ENCODE measurements at places on chromosomes 7 and 10.

DNA sequence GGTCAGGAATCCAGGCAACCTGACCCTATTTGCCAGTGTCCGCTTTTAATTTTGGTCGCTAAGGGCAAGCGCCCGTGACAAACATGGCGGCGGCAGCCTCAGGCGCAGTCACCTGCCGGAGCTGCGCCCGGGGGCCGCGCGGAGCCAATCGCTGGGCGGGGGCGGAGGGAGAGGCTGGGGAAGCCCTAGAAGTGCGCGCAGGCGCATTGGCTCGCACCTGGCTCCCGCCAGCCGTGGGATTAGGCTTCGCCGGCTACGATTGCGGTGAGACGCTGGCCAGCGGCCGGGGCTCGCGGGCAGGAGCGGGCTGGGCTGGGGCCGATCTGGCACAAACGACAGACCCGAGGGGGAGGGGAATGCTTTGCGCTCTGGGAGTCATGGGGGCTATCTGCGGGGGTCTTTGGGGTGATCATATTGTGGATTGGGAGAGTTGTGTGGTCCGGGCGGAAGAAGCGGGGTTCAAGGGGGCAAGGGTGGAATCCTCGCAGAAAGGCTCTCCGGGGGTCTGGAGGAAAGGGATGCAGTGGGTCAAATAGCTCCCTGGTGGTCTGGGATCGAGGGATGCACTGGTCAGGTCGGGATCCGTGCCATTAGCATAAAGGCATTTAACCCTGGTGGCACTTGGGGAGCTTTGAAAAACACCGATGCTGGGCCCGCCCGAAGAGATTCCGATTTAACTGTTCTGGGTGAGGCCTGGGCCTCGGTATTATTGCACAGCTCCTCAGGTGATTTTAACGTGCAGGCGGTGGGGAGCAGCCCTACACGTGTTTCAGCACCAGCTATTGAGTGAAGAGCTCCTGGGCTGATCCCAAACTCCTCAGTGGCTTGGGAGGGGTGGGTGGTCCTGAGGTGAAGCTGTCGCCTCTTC lies 10.1 kb upstream of the C10orf95 start:
- peak; percentile 79 for DNase-seq

DNA sequence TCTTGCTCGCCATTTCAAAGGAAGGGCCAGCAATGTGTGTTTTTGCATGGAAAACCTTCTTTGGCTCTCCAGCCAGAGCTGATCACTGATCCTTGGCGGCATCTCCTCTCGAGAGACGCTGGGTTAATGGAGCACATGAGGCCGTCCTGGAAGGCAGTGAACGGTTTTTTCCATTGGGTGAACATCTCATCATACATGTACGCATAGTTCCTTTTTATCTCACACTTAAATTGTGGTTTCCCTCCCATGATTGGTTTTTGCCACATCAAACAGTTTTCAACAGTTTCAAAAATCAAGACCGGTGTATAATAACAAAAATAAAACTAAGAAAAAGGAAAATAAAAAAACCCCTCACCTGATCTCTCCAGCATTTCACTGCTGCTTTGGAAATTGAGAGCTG lies 276.4 kb downstream of the TCF7L2 start:
- no peak for DNase-seq

GRCh38 chr10:104104926-104105325 lies 17.0 kb upstream of the SFR1 start:
- DNase-seq: no peak

DNA sequence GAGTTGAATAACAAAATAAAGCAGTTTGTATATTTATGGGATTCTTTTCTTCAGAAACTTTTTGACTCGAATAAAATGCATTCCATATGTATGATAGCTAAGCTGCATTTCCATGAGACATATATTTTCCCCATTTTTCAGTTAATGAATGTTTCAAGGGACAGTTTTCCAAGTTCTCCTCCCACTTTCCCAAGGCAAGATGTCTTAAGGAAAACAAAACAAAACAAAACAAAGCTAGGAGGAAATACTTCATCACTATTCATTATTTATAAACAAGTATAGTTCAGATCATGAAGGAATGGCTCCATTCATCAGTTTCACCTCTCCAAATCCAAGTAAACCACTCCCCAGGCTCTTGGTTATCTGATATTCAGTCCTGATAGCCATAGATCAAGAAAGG lies 261.0 kb downstream of the WDR11 start:
- DNase-seq: no peak

DNA sequence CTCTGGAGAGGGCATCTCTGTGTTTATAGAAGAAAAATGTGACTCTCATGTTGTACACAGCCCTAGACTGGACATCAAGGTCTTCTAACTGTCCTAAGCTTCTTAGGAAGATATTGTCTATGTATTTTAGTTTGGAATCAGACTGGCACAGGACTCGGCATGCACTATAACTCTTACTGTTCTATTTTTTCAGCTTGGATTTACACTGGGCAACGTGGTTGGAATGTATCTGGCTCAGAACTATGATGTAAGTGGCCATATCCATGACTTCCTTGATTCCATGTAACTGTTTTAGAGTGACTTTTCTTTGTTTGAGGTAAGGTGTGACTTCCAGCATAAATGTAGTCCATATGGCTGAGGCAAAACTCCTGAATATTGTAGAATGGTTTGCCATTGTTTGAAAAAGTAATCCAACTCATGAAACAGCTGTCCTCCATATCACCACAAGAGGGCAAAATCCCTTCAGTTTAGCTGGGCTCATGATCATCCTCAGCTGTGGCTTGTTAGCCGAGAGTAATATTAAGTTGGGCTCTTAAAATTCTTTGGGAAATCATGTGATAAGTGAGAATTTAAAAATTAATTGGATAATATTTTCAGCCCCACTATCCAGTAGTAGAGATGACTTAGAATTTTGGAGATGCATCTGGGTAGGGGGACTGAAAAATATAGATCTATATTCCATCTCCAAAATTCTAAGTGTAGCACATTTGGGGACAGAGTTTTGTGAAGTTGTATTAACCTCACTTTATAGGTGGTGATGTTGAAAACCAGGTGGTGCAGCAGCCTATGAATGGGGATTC lies 10.4 kb downstream of the STMP1 start:
- no peak for DNase-seq

- no peak for DNase-seq
These were observed 645.7 kb downstream of the DNAJB9 start for GRCh38 chr7:109215341-109215740.

- DNase-seq: no peak
These were observed 11.3 kb upstream of the HGF start for GRCh38 chr7:81780914-81781693.

- no peak for DNase-seq
These were observed 648.8 kb downstream of the NXPH1 start for GRCh38 chr7:9082203-9082602.

DNA sequence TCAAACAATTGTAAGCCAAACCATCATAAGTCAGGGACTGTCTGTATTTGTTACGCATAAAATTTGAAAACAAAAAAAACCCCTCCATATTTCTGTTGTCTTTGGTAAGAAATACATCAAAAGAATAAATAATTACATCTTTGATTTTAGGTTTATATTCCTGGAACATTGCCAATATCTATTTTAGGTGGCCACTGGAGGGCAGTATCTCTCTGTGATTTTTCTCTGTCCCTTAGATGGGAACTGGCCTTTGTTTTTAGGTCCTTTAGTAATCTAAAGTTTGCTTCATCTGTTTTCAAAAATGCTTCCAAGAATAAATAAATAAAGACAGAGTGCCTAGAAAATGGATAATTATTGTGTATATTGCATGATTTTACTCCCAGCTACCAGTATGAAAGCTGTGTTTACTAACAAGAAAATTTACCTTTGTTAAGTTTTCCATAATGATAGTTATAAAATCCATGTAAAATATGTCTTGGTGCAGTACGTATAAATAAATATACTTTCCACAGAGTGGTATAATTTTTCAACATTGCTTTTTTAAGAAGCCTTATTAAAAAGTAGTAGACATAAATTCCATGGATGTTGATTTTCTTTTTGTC lies 64.2 kb downstream of the PHYHIPL start:
- DNase-seq: no peak

- no peak for DNase-seq
These were observed 13.7 kb upstream of the GFRA1 start for GRCh38 chr10:116286626-116287200.

DNA sequence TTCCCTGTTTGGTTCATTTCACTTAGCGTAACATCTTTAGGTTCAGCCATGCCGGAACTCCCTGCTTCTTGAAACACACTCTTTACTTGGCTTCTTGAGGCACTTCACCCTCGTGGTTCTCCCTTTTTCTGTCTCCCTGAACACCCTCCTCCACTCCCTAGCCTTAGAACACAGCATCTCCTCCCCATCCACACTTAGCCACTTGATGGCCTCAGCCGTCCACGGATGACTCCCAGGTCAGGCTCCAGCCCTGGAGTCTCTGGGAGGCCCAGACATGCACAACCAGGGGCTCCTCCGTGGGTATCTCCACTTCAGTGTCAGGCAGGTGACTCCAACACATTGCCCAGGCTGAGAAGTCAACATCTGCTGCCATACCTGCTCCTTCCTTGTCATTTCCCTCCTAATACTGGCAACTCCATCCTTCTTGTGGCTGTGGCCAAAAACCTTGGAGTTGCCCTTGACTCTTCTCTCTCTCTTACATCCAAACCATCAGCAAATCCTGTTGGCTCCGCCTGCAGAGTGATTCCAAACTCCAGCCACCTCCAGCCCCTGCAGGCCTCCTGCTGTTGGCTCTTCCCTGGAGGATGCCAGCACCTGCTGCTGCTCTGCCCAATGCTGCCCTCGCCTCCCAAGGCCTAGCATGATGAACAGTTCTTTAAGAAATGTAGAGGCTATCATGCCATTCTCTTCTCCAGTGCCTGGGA lies 8.4 kb upstream of the INMT start:
- DNase-seq: no peak

DNA sequence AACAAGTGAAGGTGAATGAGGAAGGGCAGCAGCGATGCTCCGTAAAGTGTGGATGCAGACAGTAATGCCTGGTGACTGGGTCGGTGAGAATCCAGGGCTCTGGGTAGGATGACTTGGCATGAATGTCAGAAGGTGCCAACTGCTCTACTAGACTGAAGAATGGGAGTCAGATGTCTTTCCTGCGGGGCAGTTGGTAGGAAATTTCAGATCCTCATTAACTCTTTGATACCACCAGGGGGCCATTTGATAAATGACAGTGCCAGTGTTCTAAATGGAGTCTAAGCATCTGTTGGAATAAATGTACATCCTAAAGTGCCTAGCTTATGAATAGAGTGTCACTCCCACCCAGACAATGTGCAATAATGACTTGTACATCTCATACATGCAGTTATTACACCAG lies 462.0 kb downstream of the GRM8 start:
- no peak for DNase-seq

GRCh38 chr7:19491821-19492452 lies 216.9 kb downstream of the POLR1F start:
- no peak for DNase-seq

DNA sequence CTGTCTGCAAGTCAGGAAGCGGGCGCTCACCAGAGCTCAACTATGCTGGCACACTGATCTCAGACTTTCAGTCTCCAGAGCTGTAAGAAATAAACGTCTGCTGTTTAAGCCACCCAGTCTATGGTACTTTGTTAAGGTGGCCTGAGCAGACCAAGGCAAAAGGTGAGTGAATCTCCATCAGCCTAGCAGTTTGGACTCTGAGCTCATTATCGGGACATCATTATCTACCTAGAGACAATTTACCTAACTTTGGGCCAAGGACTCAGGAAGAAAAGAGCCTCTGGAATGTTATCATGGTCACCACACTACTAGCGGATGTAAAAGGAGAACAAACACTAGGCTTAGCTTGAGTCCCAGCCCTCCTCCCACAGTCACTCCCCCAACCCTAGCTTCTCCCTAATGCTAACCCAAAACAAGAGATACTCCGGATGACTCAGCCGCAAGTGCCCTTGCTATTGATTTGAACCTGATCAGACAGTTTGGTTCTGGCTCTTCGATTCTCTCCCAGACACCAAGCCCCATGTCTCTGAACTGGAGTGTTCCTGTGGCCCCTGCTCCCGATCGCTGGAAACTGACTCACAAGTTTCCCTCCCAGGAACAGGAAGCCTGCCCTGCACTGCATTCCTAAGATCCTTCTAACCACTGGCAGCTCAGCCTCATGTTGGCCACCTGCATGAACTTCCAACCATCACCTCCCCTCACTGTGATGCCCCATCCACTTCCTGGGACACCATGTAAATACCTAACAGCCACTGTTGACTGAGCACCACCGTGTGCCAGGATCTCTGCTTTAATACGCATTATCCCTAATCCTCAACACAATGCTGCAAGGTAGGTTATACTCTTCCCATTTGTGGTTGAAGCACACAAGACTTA lies 34.5 kb downstream of the CREB3L2 start:
- DNase-seq: no peak

DNA sequence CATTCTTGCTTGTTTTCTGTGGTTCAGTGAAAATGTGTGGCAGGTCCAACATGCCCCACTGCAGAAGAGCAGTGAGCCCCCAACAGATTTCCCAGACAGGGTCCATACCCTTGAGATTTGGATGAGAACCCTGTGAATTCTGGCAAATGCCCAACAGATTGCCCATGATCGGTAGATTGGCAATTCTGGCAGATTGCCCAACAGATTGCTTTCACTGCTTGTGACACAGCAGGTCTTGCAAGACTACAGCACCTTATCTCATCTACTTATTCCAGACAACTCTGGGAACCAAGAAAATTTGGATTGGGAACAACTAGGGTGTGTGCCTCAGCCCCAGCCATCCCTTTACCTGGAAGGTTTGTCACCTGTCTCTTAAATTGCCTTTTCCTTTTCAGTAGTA lies 143.7 kb upstream of the COL1A2 start:
- no peak for DNase-seq

DNA sequence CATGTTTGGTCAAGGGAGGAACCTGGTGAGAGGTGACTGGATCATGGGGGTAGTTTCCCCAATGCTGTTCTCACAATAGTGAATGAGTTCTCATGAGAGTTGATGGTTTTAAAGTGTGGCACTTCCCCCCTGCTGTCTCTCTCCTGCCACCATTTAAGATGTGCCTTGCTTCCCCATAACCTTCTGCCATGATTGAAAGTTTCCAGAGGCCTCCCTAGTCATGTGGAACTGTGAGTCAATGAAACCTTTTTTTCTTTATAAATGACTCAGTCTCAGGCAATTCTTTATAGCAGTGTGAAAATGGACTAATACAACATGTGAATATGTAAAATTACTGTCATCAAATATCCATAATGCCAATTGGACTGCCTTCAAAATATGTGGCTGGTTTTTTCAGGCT lies 165.5 kb upstream of the TARP start:
- no peak for DNase-seq

DNA sequence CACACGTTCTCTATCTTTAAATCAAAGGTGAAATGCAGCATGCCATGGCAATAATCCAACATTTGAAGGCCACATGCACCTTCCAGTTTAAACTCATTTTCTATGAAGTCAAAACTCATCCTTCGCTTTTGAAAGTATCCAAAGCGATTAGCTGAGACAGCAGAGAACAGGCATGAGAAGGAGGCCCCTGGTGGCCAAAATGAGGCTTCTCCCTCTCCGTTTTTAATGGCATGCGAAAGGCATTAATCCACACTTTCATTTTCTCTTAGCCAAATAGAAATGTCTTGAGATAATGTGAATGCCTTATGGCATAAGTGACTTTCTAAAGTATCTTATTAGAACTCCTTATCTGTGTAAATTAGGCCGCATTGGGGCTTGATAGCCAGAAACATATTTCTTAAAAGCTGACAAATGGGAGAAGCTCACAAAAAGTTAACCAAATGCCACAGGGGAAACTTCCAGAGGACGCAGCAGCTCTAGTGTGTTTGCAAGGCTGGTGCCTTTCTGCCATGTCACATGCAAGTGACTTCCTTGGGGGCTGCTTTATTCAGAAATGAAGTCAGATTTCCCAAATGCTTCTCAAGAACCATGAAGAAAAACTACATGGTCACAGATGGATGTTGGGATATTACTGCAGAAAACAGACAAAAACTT lies 1189.6 kb downstream of the SORCS1 start:
- no peak for DNase-seq

All from stimulated activated CD8-positive, alpha-beta memory T cell treated with anti-CD3 and anti-CD28 coated beads, Interleukin-4, amount 100 ng/mL, for 1 hour (primary cell).